ENCODE measurements at places on chromosomes 5 and 9. TPM values are rescaled to one million over a fixed set of nuclear protein-coding genes. Genes with fewer than 3 reads are reported as not detected.

SLC25A2 gene
- total RNA-seq, result 0.40 TPM

TAF11L5 gene
- not detected for total RNA-seq

DNA sequence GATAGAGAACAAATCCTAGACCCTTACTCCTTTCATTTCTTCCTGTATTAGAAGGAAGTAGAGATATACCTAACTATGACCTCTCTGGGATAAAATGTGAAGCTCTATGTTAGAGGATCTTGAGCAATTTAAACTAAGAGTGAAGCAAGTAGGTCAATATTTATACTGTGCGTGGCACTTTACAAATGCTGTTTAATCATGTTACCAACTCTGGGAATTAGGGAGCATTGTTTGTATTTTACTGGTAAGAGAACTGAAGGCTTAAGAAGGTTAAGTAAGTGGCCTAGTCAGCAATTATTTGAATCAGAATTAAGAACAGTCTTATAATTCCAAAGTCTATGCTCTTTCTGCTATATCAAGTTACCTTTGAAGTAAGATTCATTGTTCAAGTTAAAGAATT is 12.0 kb downstream of the TNC start:
- DNase-seq, result peak; percentile 80

PCDHB12 gene
- total RNA-seq, result 0.15 TPM

CCNI2 gene
- not detected for total RNA-seq

DNAI1 gene
- total RNA-seq, result not detected
